Body of pancreas (tissue), 4 donors: ENCODE measurements at places on chromosomes 3 and 15. TPM values are rescaled to one million over a fixed set of nuclear protein-coding genes. Genes with fewer than 3 reads are reported as not detected.
A peak's percentile ranks its signal among the peaks of the same experiment; 100 is the strongest.

CHRNA3 gene
- total RNA-seq, result not detected

CSTA gene
- 1.3 TPM for total RNA-seq

COX17 gene
- total RNA-seq, result 29.6 TPM

ACP3 gene
- total RNA-seq, result 0.33 TPM

TIMP4 gene
- 41.5 TPM for total RNA-seq

SMCO1 gene
- not detected for total RNA-seq

IL17RE gene
- total RNA-seq, result 10.9 TPM

DNA sequence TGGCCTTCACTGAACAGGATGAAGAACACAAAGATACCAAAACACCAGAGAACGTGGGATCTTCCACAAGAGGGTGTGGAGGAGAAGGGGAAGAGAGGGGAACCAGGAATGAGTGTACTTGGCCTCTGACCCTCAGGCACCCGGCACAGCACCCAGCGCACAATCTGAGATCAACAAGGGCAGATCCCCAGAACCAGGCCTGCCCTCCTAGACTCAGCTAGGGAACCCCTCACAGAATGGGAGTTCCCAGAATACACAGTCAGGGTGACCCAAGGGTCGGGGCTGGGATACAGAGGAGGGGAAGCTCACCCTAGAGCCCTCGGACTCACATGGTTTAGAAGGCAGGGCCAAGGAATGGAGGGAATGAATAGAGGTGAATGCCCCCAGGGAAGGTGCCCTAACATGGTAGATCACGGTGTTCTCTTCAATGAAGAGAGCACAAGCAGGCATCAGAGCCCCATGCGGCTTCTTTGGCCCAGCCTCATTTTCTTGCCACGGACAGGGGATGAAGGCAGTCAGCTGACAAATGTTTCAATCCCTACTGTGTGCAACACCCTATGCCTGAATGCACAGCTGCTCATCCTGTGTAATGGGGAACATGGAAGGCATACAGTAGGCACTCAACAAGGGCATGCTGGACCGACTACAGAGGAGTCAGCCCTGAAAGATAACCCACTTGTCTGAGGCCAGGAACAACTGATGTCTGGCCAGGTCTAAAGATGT, 13.1 kb downstream of the BMF start:
- H3K4me3 ChIP-seq, result no peak overlapping the region
- no peak for DNase-seq
- no peak overlapping the region for H3K27ac ChIP-seq
- no peaks in the 10 kb centered on the region for H3K36me3 ChIP-seq
- H3K27me3 ChIP-seq, result no peaks in the 10 kb centered on the region

DNA sequence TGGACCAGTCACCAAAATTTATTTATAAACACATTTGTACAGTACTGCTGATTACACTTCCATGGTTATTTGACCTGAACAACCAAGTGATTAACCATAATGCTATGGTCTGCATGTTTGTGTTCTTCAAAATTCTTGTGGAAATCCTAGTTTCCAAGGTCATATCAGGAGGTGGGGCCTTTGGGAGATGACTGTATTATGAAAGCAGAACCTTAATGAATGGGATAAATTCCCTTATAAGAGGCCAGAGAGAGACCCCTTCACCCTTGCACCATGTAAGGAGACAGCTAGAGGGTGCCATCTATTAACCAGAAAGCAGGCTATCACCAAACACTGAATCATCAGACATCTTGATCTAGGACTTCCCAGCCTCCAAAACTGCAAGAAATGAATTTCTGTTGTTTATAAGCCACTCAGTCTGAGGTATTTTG, 1.9 kb downstream of the SCAPER start:
- no peaks in the 10 kb centered on the region for H3K27me3 ChIP-seq
- H3K36me3 ChIP-seq, result no peaks in the 10 kb centered on the region
- H3K4me3 ChIP-seq, result no peak overlapping the region
- DNase-seq, result no peak
- peak overlapping the region; percentile 4 for H3K27ac ChIP-seq
- peaks cover 30% of the 10 kb centered on the region for H3K4me1 ChIP-seq

DNA sequence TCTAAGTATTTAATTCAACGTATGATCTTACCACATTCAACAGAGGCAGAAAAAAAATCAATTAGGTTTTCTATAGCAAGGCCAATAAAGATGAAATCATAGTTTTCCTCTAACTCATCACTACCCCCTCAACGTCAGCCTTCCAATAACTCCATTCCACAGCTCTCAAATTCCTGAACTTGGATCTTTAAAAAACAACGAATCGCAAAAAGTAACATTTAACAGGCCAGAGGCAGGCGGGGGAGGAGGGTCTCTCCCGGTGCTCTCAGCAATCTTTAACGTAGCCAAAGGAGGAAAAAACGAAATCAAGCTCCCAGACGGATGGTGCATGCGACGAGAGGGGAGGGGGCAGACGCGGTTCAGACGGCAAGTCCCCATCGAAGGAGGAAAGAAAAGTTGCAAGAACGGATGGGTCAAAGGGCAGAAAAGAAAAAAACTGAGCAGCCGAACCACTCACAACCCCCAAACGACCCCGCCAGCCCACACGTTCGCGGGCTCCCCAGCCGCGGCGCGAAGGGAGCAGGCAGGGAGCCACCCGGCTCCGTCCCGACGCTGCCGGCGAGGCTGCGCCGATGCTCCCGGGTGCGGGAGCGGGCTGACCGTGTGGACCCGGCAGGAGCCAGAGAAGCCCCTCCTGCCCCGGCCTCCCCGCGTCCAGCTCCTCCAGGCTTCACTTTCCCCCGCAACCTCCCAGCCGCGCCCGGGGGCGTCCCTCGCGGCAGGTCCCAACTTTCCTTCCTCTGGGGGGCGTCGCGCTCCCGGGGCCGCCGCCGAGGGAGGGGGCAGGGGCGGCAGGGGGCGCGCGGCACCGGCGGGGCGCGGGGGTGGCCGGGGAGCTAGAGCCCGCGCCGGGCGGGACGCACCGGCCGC, 703 bp downstream of the PEAK1 start:
- peak; percentile 21 for DNase-seq
- peaks cover 28% of the 10 kb centered on the region for H3K4me1 ChIP-seq
- peak overlapping the region; percentile 72 for H3K4me3 ChIP-seq
- H3K27me3 ChIP-seq, result no peaks in the 10 kb centered on the region
- H3K36me3 ChIP-seq, result no peaks in the 10 kb centered on the region

DNA sequence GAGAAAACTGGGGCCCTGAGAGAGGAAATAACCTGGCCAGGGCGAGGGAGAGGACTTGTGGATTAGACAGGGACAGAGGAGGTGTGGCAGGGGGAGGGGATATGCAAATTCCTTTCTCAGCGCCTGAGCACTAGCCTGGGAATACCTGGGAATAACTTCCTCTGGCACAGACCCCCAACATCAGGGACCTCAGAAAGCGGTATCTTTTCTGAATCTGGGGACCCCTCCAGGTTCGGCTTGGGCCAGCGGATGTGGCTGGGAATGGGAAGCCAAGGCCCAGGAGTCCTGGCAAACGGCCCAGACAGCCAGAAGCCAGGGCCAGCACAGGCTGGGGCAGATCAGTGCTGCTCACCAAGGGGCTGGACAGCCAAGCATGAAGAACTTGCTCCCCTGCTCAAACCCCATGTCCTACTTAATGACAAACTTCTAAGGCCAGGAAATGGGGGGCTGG, 9.2 kb upstream of the ACSBG1 start:
- H3K4me3 ChIP-seq, result no peak overlapping the region
- DNase-seq, result peak; percentile 78
- H3K36me3 ChIP-seq, result no peaks in the 10 kb centered on the region
- H3K4me1 ChIP-seq, result peaks cover 7% of the 10 kb centered on the region
- H3K27me3 ChIP-seq, result no peaks in the 10 kb centered on the region

DNA sequence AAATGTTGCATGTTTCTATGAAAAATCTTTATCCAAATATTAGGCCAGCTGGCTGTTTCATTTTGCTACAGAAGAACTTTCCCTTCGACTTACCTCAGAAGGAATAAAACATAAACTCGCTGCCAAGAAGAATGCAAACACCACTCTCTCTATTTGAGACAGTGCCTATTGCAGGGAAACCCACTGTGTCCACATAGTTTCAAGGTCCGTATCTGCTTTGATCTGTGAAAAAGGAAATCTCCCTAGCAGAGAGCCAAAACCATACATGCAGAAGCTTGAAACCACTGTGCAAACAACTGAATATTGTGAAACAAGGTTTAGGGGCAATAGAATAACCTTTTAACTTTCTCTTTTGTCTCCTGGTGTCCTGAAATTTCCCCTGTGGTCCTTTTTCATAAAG, 35.0 kb upstream of the CAPN7 start:
- no peak for DNase-seq
- H3K4me1 ChIP-seq, result peaks cover 11% of the 10 kb centered on the region
- H3K4me3 ChIP-seq, result no peak overlapping the region
- no peaks in the 10 kb centered on the region for H3K36me3 ChIP-seq

- H3K27me3 ChIP-seq, result no peaks in the 10 kb centered on the region
Observed at GRCh38 chr3:13844911-13845310, 35.0 kb downstream of the WNT7A start.

DNA sequence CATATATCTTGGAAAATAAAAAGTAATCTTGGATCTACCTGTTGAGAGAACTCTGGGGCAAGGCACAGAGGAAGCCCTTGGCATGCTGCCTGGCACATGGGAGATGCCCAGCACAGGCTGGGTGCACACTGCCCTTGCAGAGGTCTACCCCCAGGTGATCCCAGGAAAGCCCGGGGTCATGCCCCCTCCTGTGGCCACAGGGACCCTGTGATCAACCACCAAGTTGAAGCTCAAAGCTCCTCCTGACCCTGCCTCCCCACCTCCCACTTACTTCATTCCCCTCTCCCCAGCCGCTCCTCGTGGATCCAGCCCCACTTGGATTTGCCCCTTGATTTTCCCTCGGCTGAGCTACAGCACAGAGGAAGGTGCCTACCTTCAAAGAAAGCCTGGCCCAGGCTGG, 62.7 kb upstream of the LARS2 start:
- H3K27ac ChIP-seq, result no peak overlapping the region
- no peak overlapping the region for H3K4me3 ChIP-seq
- H3K4me1 ChIP-seq, result no peaks in the 10 kb centered on the region
- no peak for DNase-seq
- H3K27me3 ChIP-seq, result no peaks in the 10 kb centered on the region

- H3K4me3 ChIP-seq, result no peak overlapping the region
- H3K27me3 ChIP-seq, result no peaks in the 10 kb centered on the region
- H3K4me1 ChIP-seq, result no peaks in the 10 kb centered on the region
- DNase-seq, result no peak
- H3K27ac ChIP-seq, result no peak overlapping the region
- no peaks in the 10 kb centered on the region for H3K36me3 ChIP-seq
Observed at GRCh38 chr3:64501298-64501906, 186.4 kb downstream of the ADAMTS9 start.

GRCh38 chr3:30616347-30617027, 10.1 kb downstream of the TGFBR2 start:
- no peaks in the 10 kb centered on the region for H3K27me3 ChIP-seq
- peak overlapping the region; percentile 34 for H3K27ac ChIP-seq
- peaks cover 43% of the 10 kb centered on the region for H3K4me1 ChIP-seq
- H3K4me3 ChIP-seq, result no peak overlapping the region
- no peaks in the 10 kb centered on the region for H3K36me3 ChIP-seq
- DNase-seq, result no peak

DNA sequence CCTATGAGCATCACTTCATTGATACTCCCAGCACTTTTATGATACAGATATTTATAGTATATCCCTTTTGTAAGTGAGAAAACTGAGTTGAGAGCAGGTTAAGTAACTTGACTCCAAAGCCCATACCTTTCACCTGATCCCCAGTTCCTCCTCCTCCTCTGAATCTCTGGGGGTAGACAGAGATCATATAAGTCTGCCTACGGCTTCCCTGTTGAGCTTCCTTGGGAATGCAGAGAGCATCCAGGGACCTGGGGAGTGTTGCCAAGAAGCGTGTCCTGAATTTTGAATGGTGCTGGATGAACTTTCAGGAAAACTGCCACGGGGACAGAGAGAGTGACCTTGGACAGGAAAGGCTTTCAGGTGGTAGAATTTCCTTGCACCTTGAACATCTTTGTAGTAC, 268.5 kb downstream of the LRTM1 start:
- H3K27ac ChIP-seq, result no peak overlapping the region
- DNase-seq, result no peak
- H3K36me3 ChIP-seq, result no peaks in the 10 kb centered on the region
- no peak overlapping the region for H3K4me3 ChIP-seq

- no peaks in the 10 kb centered on the region for H3K36me3 ChIP-seq
- no peak for DNase-seq
- H3K4me3 ChIP-seq, result no peak overlapping the region
- no peaks in the 10 kb centered on the region for H3K4me1 ChIP-seq
Observed at GRCh38 chr15:89078851-89079810, 9.1 kb upstream of the ABHD2 start.

DNA sequence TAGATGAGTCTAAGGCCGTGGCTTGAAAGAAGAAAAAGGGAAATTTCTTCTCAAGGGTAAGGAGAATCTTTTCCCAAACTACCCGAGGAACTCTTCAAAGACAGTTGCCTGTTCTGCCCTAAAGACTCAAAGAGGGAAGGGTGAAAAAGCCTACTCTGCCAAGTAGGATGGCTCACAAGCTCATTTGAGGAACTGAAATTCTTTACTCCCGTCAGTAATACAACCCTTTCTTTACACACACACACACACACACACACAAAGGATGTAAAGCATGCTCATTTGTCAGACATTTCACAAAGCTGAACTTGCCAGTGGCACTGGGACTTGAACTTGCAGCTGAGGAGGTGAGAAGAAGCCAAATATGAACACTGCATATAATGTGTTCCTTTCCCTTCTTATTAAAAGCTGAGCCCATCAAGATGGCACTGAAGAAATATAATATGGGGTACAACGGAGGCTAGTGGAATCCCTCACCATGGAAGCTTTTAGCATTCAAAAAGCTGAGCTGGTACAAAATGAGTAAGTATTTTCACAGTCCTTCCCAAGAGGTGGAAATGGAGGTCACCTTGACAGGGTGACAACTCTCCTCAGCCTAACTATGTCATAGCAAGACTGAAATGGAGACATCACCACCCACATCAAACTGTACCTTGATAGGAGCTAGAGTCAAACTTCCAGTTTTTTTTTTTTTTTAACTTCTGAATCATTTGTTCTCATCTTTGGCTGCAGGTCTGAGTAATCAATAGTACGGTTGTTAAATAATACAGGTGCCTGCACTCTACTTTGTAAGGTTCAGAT, 57.6 kb downstream of the TAFA4 start:
- H3K4me1 ChIP-seq, result no peaks in the 10 kb centered on the region
- H3K27me3 ChIP-seq, result no peaks in the 10 kb centered on the region
- H3K4me3 ChIP-seq, result no peak overlapping the region
- no peaks in the 10 kb centered on the region for H3K36me3 ChIP-seq
- no peak for DNase-seq

- no peaks in the 10 kb centered on the region for H3K27me3 ChIP-seq
- H3K27ac ChIP-seq, result no peak overlapping the region
- peaks cover 6% of the 10 kb centered on the region for H3K4me1 ChIP-seq
- H3K36me3 ChIP-seq, result no peaks in the 10 kb centered on the region
- H3K4me3 ChIP-seq, result no peak overlapping the region
Observed at GRCh38 chr15:70669966-70670658, 93.2 kb downstream of the UACA start.

- DNase-seq, result no peak
- H3K4me3 ChIP-seq, result no peak overlapping the region
- no peak overlapping the region for H3K27ac ChIP-seq
- peaks cover 7% of the 10 kb centered on the region for H3K4me1 ChIP-seq
Observed at GRCh38 chr15:70281261-70281810, 183.6 kb upstream of the TLE3 start.

- H3K36me3 ChIP-seq, result peaks cover 2% of the 10 kb centered on the region
- DNase-seq, result no peak
- H3K4me1 ChIP-seq, result peaks cover 20% of the 10 kb centered on the region
- H3K27me3 ChIP-seq, result no peaks in the 10 kb centered on the region
Observed at GRCh38 chr3:183448369-183449128, 20.1 kb upstream of the MCF2L2 start.

GRCh38 chr3:72976281-72976741, 20.3 kb upstream of the PPP4R2 start:
- no peaks in the 10 kb centered on the region for H3K27me3 ChIP-seq
- peaks cover 14% of the 10 kb centered on the region for H3K4me1 ChIP-seq
- no peak for DNase-seq
- H3K36me3 ChIP-seq, result no peaks in the 10 kb centered on the region
